ENCODE measurements at places on chromosomes 6 and 20. TPM values are rescaled to one million over a fixed set of nuclear protein-coding genes. Genes with fewer than 3 reads are reported as not detected.

- DNase-seq = no peak
- no peak overlapping the region for H3K4me3 ChIP-seq
- H3K4me1 ChIP-seq = no peaks in the 10 kb centered on the region
- H3K27me3 ChIP-seq = no peaks in the 10 kb centered on the region
Measured at GRCh38 chr20:33023439-33024242, 7.8 kb upstream of the BPIFB6 start.

DNA sequence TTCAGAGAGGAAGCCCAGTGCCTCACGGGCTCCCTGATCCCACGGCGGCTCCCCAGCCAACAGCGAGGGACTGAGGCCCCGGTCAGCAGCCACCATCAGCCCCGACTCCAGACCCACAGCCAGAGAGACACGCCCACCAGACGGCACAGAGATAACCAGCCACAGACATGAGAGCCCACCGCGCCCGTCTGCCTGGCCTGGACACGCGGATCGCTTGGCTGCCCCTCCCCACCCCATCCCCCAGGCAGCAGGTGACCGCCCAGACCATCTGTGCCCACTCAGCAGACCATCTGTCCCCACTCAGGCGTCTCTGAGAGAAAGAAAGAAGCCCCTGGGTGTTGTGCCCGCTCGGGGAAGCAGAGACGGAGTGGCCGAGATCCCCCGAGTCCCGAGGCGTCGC, 55.5 kb upstream of the CHRNA4 start:
- H3K4me1 ChIP-seq = peaks cover 4% of the 10 kb centered on the region
- no peak for DNase-seq
- no peak overlapping the region for H3K27ac ChIP-seq
- peaks cover 3% of the 10 kb centered on the region for H3K27me3 ChIP-seq
- H3K36me3 ChIP-seq = no peaks in the 10 kb centered on the region

GRCh38 chr6:44681761-44682160, 294.3 kb downstream of the CDC5L start:
- no peak for DNase-seq
- H3K27me3 ChIP-seq = no peaks in the 10 kb centered on the region
- H3K27ac ChIP-seq = no peak overlapping the region
- H3K36me3 ChIP-seq = no peaks in the 10 kb centered on the region
- no peak overlapping the region for H3K4me3 ChIP-seq

CST2 gene
- total RNA-seq = not detected

DNA sequence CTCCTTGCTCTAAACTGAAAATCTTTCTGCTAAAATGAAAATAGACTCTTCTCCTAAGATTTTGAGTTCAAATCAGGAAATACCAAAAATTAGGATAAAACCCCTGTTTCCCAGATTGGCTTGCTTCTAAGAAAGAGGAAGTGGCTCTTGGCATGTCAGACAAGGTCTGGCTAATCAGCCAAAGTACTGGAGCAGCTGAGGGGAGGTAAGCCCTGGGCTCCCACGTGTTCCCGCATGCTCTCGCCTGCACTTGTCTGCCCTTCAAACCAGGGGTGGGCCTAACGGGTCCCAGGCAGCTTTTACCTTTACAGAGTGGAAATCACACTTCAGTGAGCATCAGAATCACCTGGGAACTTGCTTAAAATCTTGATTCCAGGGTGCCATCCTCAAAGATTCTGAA, 43.2 kb upstream of the GABRR1 start:
- H3K27ac ChIP-seq = no peak overlapping the region
- DNase-seq = no peak
- peaks cover 4% of the 10 kb centered on the region for H3K4me1 ChIP-seq
- no peak overlapping the region for H3K4me3 ChIP-seq
- H3K27me3 ChIP-seq = no peaks in the 10 kb centered on the region

Measured in activated CD4-positive, alpha-beta T cell treated with anti-CD3 and anti-CD28 coated beads for 36 hours (primary cell).